ENCODE measurements at places on chromosomes 12 and 14.

DNA sequence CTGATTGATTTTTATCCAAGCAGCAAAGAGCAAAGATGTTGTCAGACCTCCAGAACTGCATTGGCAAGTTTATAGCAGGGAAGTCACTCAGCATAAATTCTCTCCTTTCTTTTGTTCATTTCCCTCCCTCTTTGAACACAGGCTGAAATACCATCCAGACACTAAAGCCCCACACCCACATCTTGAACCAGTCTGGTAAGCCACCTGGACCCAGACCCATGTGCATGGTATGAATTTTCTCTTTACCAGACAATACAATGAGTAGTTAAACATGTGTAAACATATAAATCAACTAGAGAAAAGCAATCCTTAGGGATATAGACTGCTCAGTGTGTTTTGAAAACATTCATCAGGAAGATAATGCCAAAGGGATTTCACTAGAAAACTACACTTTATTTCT, 488.3 kb upstream of the FLRT2 start:
- DNase-seq, result no peak

GRCh38 chr12:118307069-118307954, 65.4 kb downstream of the TAOK3 start:
- DNase-seq, result no peak

DNA sequence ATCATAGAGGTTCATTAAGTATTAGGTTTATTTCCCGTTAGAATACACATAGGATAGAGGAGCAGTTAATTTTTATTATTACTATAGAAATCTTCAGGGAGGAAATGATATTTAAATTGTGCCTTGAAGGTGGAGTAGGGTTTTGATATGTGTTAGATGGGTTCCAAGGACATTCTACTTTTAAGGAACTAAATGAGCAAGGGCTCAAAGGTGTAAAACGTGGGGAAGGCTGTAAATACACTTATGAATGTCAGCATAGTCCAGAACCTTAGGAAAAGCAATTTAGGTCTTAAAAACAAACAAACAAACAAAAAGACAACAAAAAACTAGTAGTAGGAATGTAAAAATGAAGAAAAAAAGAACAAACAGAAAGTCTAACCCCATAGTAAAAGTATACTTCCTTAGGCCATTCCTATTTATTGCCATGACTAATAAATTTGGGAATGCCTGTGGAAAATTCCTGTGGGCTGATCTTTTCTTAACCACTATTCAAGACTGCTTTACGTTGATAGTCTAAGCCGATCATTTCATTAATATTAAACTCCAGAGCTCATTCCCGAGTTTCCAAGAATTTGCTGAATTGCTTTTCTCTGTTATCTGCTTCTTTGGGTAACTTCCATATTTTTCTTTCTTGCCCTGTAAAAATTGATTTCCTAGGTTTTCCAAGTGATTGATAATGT, 180.3 kb downstream of the RAD51B start:
- peak; percentile 48 for DNase-seq

GRCh38 chr12:45350861-45351260, 135.0 kb downstream of the ANO6 start:
- DNase-seq, result no peak

- no peak for DNase-seq
These were observed 284.0 kb downstream of the ALG10 start for GRCh38 chr12:34306133-34306830.

DNA sequence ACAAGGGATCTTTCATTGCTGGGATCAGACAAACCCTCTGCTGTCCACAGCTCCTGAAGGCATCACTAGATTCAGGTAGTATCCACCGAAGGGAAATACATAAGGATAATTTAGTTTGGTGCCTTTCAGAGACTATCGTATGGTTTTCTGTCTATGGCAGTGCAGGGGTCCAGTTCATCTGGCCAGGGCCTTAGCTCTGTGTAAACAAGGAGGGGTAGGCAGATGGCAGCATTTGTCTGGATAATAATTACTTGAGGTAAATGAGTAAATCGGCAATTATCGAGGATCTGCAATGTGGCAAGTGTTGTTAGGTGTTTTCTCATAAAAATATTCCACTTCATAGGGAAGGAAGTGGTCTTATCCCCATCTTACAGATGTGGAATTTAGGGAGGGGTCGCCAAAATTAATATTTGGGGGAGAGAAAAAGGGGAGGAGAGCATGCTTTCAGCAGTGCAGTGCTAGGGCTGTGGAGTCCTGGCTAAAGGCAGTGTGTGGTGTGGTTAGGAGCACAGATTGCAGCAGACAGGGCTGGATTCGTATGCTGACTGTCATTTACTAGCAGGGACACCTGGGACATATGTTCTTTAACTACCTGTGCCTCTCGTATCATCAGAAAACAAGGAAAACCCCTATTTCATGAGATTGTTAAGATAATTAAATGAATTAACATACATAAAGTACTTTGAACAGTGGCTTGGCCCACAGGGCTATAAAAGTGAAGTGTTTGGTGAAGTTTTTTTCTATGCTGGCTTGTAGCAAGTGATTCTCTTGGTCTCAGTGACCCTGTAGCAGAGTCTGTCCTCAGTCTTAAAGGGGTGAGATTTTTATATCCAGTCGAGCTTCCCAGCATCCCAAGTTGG, 27.1 kb downstream of the RASSF8 start:
- DNase-seq, result no peak

DNA sequence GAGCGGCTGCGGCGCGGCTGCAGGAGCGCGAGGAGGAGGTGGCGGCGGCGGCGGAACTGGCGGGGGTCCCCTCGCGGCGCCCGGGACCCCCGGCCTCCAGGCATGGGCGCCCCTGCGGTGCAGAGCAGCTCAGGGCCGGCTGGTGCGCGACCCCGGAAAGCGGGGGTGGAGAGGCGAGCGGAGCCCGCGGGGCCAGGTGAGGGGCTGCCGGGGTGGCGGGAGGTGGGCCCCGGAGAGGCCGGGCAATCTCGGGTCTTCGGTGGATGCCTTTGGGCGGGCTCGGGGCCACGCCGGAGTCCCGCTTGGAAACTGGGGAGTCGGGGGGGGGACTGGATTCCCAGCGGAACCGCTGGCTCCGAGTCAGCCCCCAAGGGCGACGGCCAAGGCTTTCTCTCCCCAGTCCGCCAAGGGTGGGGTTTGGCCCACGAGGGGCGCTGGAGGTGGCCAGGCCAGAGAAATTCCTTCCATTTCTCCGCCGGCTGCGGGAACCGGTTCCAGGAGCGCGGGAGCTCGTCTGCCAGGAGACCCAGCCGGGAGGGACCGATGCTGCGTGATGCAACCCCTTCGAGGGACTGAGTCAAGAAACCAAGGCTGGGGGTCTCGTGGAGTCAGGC, 13.9 kb upstream of the NR4A1 start:
- DNase-seq, result no peak

DNA sequence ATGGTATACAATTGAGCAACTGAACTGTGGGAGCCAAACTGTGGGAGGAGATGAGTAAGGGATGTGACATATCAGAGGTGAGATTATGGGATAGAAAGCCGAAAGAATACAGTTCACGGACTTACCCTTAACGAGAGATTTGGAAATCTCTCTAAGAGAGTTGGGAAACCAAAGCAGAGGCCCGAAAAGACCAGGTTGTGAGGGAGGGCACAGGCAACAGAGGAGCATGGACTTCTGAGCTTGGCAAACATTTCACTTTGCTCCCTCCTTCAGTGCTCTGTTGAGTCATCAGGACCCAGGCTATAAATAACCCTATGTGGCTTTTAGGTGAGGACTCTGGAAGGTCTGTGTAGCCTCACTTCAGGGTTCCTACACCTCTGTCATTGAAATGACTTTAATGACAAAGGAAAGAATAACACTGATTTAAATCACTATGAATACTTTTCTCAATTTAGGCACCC, 120.6 kb downstream of the TGFB3 start:
- peak; percentile 56 for DNase-seq

GRCh38 chr12:108665608-108666202, 32.0 kb upstream of the SELPLG start:
- no peak for DNase-seq

DNA sequence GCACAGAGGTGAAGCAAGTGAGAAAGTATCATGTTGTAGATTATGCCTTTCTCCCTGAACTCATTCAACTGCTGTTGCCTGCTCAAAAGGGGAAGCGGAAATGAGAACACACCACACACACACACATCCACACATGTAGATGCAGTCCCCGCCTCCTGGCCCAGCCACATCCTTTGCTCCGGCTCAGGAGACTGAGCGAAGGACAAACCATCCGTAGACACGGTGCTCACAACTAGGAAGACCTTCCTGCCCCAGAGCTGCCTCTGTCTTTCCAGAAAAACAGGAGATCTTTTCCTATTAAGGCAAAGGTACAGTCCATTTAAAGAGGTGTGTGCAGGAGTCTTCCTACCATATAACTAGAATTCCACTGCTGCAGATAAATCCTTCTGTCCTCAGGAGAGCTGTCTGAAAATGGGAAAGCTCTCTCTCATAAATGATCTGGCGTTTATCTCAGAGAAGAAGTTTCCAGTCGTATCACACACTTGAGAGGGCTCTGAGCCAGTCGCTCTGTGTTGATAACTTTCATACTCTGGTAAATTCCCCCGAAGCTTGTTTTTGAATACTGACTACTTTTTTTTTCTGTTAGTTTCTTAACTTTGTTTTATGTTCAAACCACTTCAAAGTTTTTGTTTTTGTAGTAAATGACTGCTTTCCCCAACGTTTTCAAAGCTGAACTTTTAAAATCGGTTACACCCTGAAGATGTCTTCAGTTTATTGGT, at the start of gene TESPA1:
TESPA1 (minus strand) TSS at position 105 of the 719 bp plus-strand sequence. CDS start 10,200 bp downstream, outside the sequence.
- DNase-seq, result no peak

- no peak for DNase-seq
These were observed 8.9 kb downstream of the C3AR1 start for GRCh38 chr12:8057306-8057705.

DNA sequence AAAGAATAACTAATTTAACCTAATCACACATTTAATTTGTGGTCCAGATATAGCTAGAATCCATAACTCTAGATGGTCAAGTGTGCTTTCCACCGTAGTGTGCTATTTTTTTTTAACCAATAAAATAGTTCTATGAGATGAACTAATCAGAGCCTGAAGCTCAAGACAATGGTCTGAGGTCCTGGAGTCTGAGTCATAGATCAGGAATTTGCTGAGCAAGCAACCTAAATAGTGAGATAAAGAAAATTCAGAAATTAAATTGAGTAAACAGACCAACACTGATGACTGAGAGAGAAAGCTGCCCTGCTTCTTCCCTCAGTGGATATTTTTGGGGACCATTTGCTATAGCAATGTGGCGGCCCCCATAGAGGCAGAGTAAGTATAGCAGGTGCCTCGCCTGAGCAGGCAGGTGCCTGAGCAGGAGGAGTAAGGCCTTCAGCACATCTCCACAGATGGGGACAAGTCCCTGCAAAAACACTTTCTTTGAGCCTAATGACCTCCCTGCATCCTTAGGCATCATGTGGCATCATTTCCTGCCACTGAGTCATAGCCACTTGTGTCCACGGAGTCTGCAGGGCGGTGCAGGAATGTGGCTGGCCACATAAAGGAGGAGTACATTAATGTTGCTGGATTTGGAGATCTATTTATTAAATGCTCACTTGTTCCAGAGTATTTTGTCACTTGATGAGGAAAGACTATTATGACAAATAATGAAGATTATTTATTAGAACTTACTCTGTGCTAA, 13.9 kb upstream of the CLEC4E start:
- DNase-seq, result no peak

DNA sequence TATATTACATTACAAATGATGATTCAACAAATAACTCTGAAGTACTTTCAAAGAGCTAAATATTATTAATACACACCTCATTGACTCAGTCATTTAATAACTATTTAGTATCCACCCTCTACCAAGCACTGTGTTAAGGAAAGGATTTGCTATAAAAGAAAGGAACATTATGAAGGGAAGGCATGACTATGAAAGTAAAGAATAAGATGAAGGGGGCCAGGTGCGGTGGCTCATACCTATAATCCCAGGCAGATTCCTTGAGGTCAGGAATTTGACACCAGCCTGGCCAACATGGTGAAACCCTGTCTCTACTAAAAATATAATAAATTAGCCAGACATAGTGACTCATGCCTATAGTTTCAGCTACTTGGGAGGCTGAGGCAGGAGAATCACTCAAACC, 107.9 kb downstream of the PLCZ1 start:
- DNase-seq, result no peak

DNA sequence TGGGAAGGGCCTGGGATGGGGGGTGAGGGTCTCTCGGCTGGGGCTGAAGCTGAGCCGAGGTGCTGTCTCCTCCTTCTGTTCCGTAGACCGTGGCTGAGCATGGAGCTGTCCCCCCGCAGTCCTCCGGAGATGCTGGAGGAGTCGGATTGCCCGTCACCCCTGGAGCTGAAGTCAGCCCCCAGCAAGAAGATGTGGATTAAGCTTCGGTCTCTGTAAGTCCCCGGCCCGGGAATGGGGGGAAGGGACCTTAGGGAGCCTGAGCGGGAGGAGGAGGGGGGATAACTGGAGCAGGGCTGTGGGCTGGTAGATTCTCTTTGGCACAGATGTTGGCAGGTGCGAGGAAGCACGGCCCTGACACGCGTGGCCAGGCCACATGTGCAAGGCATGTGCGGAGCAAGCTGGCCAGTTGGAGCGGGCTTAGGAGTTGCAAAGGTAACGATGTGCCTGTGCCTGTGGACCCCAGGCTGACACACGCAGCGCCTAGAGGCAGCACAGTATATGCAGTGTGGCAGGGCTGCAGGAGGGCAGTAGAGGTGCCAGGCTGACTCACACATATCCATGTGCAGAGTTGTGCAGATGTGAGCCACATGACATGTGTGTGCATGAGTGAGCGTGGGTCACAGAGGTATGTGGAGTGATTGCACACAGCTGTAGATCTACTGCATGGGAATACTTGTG, 512 bp downstream of the PDE1B start:
- no peak for DNase-seq

GRCh38 chr12:125178222-125178621, 113.0 kb downstream of the AACS start:
- DNase-seq, result no peak

DNA sequence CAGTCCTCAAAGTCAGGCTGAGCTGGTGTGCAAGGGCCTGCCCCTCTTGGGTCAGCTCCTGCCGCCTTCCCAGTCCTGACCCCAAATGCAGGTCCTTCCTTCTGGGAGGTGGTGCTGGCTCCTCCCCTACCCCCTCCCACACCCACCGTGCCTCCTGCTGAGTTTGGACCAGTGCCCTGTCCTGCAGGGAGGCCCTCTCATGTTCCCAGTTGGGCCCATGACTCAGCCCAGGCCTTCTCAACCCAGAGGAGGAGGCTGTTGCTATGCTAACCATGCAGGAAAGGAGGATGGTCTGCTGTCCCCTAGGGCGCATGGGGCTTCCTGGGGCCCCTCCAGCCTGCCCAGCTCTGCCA, 4.4 kb downstream of the ZBTB42 start:
- peak; percentile 48 for DNase-seq

DNA sequence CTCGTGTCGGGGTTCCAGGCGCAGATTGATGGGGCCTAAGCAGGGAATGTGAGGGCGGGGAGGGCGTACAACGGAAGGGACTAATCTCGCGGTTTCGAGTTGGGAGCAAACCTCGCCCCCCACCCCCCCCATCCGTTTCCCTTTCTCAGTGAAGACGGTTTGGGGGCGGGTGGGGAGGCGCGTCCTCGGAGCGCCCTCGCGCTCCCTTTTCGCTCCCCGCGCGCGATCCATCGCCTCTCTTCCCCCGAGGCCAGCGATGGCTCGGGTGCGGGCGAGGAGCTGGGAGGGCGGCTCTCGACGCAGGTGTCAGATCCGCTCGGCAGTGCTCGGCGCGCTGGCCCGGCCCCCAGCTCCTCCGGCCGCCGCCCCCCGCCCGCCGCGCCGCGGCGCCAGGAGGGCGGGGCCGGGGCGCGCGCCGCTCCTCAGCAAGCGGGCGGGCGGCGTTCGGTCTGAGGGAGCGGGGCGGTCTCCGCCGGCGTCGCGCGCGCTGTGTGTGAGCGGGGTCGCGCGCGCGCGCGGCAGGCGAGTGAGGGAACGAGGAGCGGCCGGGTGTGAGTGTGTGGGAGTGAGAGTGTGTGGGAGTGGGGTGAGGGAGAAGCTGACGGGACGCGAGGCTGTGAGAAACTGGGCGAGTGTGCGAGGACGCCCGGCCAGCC, at the start of gene RIMKLB:
RIMKLB (plus strand) TSS at position 516 of the 656 bp plus-strand sequence. CDS start 15,876 bp downstream, outside the sequence.
- DNase-seq, result no peak
